Activated T-helper 9 cell treated with anti-CD3 and anti-CD28 coated beads, Interleukin-2, amount 50 U/mL, for 16 hours (primary cell): ENCODE measurements at places on chromosomes 7 and 10.

GRCh38 chr7:43693687-43694398, 35.5 kb downstream of the COA1 start:
- DNase-seq = no peak

- DNase-seq = no peak
Measured at GRCh38 chr7:293681-294439, 3.9 kb downstream of the FOXL3 start.

- no peak for DNase-seq
Measured at GRCh38 chr7:155992974-155993373, 180.7 kb upstream of the SHH start.

DNA sequence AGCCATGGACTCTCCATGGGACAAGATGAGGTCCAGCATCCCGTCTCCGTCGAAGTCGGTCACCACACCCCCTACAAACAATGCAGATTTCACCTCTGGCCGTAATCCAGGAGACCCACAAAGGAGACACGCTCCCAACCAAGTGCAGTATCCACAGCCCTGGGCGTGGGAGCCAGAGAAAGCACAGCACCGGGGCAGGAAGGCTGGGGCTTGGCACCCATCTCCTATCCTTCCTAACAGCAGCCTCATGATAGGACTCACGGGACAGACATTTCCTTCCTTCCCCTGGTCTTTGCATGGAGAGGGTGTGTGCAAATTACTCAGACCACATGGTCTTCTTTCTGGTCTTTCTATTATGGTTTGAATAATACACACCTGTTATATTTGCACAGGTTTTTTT, 46.3 kb downstream of the GOLGA7B start:
- no peak for DNase-seq

GRCh38 chr7:1697499-1698125, 27.5 kb downstream of the ELFN1 start:
- no peak for DNase-seq

- no peak for DNase-seq
Measured at GRCh38 chr10:43110338-43111071, 27.7 kb upstream of the CSGALNACT2 start.

- DNase-seq = peak; percentile 15
Measured at GRCh38 chr10:102918817-102919245, 737 bp downstream of the CNNM2 start.

DNA sequence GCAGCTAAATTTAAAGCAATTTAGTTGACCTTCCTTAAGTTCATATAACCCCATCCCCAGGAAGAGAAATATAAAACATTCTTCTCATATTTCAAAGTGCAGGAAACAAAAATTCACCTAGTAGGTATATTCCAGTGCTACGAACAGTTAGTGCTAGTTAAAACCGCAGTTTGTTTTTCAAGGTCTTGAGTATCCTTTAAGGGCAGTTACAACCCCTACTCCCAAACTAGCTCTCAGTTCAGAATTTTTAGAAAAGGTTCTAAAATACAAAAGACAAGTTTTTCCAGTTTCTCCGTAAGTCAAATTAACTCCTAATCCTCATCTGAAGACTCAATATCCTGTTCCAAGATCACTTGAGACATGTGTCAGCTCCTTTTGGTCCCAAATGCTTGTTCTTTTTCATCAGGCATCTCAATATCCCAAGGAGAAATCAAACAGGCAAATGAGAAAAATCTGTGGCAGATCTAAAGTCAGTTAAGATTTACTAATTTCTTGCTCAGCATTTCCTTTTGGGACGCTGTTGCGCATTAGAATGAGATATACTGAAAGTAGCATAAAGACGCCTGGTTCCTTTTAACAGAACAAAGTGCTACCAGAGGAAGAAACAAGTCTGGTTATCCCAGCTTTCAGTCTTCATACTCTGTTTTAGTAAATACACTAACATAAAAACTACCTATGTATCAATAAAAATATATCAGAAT, 51.8 kb downstream of the ARHGAP12 start:
- DNase-seq = no peak

DNA sequence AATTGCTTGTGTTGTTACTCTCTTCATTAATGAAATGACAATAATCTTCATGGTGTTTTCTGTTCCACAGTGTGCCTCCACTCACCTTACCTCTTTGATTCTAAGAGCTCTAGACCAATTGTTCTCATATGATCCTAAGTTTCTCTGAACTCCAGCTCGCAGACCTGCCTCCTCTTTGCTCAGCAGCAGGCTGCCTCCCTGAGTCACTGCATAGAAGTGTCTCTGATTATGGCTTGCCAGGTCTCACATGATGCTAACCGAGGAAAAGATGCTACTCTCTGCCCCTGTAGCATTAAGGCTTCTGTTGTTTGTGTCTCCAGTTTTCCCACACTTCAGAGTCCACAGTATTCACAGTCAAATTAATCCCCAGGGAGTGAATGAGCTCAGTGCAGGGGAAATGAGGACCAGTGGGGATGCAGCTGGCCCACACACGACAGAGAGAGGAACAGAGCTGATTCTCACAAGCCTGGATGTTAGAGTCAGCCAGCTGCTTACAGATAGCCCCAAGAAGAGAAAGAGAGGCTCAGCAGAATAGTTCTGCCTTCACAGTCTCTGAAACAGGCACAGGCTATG, 145.9 kb upstream of the EGR2 start:
- no peak for DNase-seq

- no peak for DNase-seq
Measured at GRCh38 chr7:43018446-43018845, 86.3 kb downstream of the MRPL32 start.

- no peak for DNase-seq
Measured at GRCh38 chr7:69651101-69651590, 52.9 kb downstream of the AUTS2 start.

DNA sequence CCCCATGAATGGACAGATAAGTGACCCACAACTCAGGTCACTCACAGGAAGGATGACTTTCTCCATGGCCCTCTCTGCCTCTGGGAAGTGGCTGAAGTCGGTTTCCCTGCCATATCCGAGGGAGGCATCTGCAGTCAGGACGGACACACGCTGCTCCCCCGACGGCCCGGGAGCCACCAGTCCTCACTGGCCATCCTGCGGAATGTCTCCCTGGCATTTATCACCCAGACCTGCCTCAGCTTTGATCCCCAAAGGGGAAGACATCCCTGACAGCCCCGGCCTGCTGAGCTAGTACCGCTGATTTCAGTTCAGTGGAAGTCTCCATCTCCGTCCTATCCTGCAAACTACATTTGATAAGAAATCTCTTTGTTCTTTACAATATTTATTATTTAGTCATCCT, 339.5 kb upstream of the MKI67 start:
- no peak for DNase-seq

GRCh38 chr7:82258181-82258580, 185.4 kb downstream of the CACNA2D1 start:
- no peak for DNase-seq

DNA sequence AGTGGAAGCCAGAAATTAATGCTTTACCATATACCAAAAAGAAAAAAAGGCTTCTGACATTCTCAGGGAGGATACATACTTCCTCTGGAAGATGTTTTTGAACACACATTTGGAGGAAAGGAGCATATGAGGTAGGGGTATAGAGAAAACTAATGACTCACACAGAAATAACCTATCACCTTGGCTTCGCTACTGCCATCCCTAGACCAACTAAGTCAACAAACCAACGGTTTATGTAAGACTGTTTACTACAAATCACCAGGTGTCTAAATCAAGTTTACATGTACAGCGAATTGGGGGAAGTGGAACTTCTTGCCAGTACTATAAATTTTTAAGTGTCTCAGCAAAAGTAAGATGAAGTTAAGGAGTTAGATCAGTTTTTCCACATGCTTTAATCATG, 96.9 kb downstream of the NT5C2 start:
- no peak for DNase-seq

DNA sequence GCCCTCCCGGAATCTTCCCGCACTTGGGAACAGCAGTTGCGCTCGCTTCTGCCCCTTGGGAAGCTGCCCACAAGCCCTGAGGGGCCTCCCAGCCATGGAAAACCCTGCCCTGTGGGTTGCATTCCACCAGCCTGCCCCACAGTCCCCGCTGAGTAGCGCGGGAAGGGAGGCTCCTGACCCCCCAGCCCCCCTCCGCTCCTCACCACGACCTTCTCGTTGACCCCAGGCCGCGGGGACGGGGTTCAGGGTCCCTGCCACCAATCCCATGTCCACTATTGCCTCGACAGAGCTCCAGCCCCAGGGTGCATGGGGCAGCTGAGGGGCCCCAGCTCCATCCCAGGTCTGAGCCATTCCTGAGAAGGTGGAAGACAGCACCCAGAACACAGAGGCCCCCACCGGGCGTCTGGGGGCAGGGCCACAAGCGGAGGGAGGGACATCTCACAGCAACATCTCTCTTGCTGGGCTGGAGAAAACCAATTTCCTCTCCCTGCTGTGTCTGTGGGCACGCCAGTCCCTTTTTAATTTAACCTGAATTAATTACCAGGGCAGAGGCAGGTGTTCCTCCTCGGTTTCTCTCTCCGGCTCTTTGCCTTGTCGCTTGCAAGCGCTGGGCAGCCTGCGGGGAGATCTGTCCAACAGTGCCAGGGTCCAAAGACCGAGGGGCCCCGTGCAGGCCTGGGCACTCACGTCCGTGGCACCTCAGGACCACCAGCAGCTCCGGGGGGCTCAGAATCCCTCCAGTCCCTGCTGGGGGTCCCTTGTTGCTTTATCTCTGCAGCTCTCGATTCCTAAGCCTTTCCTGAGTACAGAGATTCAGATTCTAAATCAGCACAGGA, 57.9 kb downstream of the FOXL3 start:
- no peak for DNase-seq

- no peak for DNase-seq
Measured at GRCh38 chr10:79336739-79337138, 10.5 kb upstream of the PPIF start.

DNA sequence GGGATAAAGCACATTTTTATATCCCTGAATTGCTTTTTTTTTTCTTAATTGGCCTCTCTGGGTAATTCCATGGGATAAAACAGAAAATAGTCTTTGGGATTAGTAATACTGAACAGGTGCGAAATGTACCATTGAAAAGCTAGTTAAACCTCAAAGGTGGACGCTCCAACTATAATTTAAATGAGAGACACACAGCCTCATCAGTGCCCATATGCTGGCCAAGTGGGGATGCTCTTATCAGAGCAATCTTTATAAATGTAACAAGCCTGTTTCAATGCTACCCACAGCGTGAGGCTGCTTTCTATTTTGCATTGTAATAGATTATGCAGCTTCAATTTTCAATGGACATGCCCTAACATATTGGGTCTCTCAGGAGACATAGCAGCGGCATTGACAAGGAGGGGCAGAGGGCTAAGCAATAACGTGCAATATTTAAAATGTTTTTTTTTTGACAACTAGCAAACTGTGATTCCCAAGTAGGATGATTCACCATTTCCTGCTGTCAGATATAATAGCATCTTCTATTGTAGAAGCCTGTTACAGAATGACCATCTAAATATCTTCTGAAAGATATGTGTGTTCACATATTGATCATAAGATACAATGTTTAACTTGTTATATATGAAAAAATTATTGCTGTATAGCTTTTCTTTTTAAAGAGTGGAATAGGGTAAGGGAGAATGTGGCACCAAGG, 91.3 kb upstream of the BET1 start:
- DNase-seq = no peak

GRCh38 chr10:110368556-110368955, 63.8 kb upstream of the SMNDC1 start:
- no peak for DNase-seq

DNA sequence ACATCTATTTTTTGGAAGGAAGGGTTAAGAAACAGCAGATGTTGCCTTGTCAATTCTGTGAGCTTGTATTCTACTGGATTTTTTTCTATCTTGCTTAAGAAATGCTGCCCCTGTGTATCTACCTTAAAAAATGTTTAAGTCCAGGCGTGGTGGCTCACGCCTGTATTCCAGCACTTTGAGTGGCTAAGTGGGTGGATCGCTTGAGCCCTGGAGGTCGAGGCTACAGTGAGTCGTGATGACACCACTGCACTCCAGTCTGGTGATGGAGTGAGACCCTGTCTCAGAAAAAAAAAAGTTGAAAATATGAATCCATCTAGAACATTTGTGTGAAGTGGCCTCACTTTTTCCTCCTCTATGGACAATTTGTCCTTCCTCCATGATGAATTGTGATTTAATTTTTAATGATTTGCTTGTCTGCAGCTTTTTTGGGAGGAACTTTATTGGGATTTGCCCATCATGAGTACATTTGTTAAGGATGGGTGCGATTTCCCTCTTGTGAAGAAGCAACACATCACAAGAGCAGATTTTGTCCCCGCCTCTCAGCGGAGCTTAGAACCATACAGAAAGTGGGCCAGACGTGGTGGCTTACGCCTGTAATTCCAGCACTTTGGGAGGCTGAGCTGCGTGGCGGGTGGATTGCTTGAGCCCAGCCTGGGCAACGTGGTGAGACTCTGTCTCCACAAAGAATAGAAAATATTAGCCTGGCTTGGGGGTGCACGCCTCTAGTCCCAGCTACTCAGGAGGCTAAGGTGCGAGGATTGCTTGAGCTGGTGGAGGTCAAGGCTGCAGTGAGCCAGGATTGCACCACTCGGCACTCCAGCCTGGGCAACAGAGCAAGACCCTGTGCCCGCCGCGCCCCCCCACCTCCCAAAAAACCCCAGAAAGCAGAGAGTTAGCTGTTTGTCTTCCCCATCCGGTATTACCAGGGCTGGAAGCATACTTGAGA, 57.7 kb downstream of the DNAJB6 start:
- no peak for DNase-seq

DNA sequence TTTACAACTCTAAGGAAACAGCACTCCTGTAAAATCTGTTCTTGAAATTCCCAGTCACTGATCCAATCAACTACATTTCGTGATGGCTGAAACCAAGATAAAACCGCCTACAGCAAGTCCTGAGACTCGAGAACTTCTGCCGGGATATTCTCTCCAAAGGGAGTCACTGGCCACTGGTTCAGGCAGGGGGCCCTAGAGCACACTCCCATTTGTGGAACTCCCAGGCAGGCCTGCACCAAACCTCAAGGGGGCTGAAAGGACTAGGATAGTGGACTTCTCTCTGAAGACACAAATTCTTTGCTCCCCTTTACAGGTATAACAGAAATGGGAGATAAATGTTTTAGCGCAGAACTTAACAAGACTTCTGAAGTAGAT, 16.3 kb downstream of the CYTH3 start:
- no peak for DNase-seq
